Retina (tissue), 1 donor: ENCODE measurements at places on chromosomes 1 and 21.
A peak's percentile ranks its signal among the peaks of the same experiment; 100 is the strongest.

DNA sequence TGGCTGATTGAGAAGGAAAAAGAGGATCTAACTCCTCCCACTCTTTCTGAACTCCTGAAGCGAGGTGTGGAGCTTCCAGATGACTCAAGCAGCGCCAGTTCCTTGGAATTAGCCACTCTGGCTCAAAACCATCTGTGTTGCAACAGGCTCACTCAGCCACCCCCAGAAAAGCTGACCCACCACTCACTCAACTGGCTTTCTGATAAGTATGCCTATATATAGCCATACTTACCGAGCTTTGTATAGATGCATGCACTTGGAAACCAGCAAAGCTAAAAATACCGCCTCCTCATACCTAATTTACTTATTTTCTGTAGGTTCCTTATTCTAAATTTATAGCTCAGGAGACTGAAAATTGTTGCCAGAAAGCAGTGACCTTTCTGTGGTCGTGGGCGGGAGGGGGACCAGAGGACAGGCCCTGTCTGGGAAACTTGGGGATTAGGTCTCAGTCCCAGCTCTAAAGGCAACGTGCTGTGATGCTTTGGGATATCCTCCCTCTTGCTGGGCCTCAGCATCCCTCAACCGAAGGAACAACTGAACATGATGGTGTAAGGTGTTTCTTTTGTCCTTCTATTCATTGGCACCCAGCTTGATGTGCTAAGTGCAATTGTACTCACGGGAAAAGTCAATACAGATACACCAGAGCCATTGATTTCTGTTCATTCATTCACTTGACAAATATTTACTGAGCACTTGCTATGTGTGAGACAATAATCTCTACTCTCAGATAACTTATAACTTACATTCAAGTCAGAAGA lies 65.7 kb downstream of the NENF start:
- DNase-seq, result no peak

- no peak for DNase-seq
These were observed 2.2 kb downstream of the TMED5 start for GRCh38 chr1:93177991-93178390.

GRCh38 chr1:56125316-56125715 lies 454.0 kb downstream of the PLPP3 start:
- no peak for DNase-seq

DNA sequence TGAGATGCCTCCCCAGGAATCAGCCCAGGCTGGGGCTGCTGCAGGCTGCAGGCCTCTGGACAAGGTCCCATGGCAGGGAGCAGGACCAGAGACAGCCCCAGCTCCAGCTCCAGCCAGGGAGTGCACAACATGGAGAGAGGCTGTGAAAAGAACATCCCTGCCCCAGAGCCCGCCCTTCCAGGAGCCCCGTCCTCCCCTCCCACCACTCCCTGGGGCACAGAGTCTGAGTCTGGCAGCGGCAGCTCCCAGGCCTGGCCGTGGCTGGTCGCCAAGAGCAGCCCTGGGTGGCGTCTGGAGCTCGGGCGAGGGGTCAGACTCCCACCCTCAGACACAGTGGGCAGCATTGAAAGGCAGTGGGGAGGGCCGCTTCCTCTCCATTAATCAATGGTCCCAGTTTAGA lies 37.8 kb downstream of the MEGF6 start:
- peak; percentile 30 for DNase-seq

DNA sequence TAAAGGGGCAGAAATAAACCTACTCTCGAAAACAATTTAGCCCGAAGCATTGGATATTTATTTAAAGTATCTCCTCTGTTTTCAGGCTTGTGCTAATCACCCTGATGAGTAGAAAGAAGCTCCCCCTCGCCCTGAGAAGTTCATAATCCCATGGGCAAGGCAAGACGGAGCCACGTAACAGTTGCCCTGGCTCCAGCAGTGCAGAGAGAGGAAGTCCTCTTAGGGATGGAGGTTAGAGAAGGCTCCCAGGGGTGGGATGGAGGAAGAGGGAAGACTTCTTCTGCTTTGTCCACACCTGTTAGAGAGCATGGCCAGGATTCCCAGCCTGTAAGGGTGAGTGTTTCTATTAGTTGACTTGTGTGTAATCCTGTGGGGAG lies 3.4 kb upstream of the GPR25 start:
- no peak for DNase-seq

GRCh38 chr1:108082001-108082400 lies 117.0 kb upstream of the VAV3 start:
- no peak for DNase-seq

DNA sequence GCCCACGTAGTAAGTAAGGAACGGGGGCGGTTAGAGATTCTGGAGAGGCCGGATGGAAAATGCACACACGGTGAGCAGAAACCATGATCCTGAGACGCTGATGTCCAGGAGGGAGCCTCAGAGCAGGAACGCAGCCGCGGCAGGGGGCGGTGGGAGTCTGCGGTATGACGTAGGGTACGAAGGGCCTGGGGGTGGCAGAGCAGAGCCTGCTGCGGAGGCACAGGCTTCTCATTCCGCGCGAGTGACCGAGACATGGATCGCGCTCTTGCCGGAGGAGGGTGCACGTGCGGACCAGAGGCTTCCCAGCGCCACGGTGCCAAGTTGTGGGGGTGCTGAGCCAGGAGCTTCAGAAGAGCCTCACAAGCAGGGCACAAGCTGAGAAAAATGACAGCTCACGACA lies 176.2 kb downstream of the KIF26B start:
- no peak for DNase-seq

DNA sequence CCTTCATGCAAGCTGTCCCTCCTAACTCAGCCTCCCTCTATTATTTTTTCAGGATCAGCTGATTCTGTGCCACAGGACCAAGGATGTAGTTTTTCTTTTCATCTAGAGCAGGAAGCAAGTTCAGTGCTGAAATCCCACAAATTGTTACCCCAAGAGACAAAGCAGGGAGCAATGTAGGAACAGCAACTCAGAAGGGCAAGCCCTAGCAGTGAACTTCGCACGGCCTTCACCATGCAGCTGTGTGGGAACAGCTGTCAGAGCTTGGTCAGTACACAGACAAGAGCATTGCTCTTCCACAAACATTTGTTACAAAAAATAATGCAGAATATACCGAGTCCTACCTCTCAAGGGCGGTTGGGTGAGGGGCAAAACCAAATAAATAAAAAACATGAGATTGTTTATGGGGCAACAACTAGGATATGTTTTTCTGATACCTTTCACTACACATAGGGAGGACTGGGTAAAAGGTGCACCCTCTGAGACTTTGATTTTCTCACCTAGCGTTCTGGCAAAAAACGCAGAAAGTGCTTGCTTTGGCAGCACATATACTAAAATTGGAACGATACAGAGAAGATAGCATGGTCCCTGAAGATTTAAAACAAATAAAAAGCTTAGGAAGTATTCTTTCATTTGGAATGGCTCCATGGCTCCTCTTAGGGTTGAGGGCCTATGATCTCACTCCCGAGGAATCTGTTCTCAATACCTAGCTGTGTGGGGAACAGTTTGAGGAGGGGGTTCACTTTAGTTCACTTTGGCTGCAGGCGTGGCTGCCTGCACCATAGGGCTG lies 37.1 kb upstream of the ANGPTL7 start:
- no peak for DNase-seq

DNA sequence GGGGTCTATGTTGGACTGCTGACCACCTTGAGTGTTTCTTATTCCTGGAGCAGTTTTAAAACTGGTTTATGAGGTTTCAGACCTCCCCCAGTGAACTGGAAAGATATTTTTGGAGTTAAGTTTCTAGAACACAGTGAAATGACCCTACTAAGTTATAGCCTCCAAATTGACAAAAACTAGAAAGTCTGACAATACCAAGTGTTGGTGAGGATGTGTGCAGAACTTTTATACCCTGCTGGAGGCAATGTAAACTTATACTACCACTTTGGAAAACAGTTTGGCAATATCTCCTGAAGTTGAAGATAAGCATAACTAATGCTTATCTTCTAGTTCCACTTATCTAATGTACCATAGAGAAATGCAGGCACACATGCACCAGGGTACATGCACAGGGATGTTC lies 10.4 kb downstream of the OLFML2B start:
- no peak for DNase-seq

- no peak for DNase-seq
These were observed 284.4 kb upstream of the GJB5 start for GRCh38 chr1:34470401-34470800.

- no peak for DNase-seq
These were observed 533.7 kb upstream of the PKN2 start for GRCh38 chr1:88150330-88150729.

DNA sequence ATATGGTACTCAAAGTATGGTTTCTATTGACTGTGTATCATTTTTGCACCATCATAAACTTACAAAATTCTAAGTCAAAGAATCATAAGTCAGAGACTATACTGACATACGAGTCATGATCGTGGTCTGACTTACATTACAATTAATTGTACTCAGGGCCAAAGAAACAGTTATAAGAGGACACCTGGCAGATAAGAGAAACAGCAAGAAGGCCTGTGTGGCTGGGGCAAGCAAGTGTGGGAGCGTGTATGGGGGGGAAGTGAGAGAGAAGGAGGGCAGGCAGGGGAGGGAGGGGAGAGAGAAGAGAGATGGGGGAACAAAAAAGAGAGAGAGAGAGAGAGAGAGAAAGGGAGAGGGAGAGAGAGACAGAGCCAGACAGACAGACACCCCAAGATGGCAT lies 70.9 kb downstream of the RERE start:
- no peak for DNase-seq

DNA sequence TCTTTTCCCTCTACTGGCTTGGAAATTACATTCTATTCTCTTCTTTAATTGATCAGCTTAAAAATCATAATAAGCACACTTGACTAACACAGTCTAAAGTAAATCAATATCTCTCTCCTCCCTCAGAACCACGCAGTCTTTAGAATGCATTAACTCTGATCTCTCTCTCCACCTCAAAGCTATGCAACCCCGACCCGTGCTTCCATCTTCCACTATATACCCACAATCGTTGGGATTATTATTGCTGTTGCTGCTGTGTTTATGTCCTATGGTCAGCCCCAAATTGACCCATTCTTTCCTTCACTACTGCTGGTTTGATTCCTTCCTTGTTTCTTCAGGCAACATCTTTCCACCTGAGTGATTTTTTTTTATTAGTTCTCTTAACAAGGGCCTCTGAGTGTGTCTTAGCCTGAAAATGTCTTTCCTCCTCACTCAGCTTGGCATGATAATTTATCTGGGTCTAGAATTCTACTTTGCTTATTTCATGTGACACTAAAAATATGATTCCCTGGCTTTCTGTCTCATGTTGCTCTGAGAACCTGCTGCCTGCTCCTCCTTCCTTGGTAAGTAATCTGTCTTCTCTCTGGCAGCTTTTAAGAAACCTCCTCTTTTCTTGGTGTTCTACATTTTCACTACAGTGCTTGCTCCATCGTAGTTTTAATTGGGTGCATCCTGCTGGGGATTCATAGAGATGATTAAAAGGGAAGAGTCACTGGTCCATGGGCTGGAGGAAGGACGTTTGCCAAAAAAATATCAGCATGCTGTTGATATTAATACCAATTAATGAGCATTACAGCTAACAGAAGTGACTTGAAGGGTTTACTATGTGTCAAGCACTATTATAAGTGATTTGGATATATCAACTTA lies 472.2 kb downstream of the MATN1 start:
- peak; percentile 72 for DNase-seq

GRCh38 chr1:26187882-26188281 lies 2.5 kb upstream of the CATSPER4 start:
- DNase-seq, result no peak

GRCh38 chr1:208909011-208909984 lies 665.1 kb upstream of the PLXNA2 start:
- DNase-seq, result peak; percentile 21

DNA sequence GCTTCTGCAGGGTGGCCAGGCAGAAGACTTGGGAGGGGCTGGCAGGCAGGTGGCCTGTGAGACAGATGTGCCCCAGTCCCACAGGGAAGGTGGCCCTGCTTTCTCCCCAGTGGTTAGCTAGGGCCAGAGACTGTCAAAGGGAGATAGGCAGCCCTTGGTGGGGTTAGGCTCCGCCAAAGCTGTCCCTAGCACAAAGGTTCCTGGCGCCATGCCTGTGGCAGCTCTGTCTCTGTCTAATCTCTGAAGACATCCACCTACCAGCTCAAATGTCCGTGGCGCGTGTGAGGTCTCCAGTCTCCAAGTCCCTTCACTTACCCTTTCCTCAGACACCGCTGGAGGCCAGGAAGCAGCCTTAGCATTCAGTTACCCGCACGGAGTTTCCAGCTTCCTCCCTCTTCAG lies 17.7 kb downstream of the TCP10L start:
- no peak for DNase-seq

DNA sequence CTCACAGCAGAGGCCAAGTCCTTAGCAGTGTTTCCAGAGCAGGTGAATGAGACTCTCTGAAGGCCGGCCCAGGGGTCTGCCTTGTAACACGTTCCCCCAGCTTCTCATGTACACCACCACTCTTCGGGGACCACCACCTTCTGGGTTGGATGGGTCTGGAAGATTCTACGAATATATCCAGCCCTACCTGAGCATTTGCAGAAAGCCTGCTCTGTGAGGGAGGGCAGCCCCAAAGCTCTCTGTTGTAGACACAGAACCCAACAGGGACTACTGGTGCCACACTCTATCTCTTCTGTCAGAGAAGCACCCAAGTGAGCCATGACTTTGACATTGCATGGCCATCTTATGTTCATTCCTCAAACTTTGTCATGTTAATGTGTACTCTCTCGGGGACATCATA lies 61.8 kb downstream of the CD247 start:
- DNase-seq, result no peak

DNA sequence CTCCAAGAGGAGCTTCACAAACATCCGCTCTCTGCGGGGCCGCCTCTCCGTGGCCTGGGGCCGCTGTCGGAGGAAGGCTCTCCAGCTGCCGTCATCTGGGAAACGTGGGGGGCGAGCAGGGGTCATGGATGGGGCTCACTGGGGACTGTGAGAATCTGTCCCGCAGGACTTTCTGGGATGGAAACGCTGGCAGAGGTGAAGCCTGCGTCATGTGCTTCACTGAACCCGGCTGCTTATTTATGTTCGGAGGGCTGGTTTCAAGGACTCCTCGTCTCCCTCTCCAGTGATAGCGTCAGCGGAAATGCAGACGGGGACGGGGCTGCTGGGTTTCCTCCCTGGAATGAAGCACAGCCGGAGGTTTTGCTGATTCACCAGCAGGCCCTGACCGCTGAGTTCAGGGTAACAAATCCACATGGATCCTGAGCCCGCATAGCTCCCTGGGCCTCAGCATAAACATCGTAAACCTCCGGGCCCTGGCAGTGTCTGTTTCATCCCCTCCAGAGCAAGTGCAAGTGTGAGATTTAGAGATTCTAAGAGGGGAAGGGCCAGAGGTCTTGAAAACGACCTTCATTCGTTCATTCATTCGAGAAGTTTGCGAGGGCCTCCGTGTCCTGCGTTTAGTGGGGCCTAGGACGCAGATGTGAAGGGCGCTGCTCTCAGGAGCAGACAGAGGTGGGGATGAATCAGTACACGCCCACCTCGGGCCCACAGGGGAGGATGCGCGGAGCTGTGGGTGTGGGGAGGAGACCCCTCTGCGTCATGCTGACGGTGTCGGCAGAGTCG lies 7.0 kb upstream of the POFUT2 start:
- DNase-seq, result peak; percentile 82
